ENCODE measurements at places on chromosomes 6 and 20.

GRCh38 chr6:22706651-22707050 is 137.3 kb downstream of the HDGFL1 start:
- DNase-seq, result no peak

- DNase-seq, result peak; percentile 90
Measured at GRCh38 chr6:125444006-125444923, 142.5 kb upstream of the HDDC2 start.

DNA sequence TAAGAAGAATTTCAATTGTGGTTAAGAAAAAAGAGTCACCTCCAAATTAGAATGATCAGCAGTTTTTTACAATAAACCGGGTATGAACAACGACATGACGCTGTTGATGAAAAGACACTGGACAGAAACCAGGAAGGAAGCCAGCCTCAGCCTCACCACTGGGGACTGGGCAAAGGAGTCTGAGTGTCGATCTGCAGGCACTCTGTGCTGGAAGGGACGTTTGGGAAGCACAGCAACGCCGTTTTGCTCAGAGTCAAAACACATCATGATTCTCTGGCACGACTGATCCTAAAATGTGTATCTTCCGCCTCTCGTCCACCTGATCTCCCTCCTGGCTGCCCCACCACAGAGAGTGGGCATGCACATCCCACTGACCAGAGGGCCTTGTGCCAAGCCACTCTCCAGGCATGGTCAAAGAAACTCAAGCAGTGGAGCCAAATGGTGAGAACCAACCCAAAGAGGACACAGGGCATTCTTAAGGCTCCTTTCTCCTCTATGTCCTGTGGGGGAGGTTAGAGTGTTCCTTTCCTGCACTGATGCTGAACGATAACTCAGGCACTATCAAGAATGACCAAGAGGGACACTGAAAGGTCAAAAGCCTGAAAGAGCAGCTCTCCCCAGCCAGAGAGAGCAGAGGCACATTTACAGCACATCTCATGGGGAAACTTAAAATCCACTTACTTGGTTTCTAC is 68.8 kb downstream of the AGPAT4 start:
- no peak for DNase-seq

DNA sequence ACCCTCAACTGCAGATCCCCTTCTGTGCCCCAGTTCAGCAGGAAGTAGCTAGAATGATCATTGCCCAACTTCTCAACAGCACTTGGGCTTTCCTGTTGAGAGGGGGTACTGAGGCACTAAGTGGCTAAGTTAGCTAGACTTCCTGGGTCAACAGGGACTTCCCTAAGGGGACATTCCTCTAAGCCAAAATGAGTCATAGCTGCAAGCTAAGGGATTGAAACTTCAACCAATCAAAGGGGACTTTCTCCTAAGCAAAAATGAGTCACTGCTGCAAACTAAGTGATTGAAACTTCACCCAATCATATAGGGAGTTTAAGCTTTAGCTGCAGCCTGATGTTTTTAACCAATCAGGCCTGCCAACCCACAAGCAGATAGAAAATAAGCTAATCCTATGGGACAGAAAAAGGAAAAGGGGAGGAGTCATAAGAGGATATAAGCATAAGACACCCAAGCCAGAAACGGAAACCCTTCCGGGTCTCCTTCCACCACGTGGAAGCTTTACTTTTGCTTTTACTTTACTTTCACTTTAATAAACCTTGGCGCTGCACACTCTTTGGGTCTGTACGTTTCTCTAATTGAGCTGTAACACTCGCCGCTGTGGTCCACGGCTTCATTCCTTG is 659.0 kb upstream of the HS3ST5 start:
- no peak for DNase-seq

DNA sequence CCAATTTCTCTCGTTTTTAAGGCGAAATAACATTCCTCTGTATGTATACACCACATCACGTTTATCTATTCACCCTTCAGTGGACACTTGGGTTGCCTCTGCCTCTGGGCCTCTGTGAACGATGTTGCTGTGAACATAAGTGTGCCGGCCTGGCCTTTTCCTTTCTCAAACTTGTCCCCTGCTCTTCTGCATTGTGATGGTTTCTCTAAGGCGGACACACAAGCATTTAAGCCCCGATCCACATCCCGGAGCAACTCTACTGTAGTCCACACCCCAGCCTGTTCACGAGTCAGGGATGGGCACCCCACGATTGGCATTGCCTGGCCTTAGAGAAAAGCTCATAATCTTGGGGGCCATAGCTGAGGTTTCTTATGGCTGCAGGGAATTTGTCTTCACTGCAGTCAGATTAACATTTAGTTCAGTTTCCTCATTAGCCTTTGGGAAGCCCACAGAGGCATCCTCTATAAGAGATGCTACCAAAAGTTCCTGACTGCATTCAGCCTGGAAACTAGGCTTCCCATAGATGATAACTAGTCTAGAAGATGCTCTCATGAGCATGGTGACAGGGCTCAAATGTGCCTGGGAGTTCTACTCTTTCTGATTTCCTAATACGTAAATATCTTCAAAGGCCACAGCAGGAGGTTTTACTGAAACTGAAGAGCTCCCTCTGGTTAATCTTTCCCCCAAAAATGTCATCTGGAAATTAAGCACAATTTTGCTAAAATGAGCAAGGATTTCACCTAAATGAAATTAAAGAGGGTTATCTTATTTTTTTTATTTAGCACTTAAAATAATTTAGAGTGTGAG is 762 bp downstream of the ZC3H12D start:
- DNase-seq, result no peak

GRCh38 chr6:11497881-11498280 is 39.7 kb upstream of the TMEM170B start:
- DNase-seq, result no peak

- no peak for DNase-seq
Measured at GRCh38 chr6:149463781-149464180, 21.0 kb downstream of the ZC3H12D start.

- no peak for DNase-seq
Measured at GRCh38 chr20:992801-993535, 9.1 kb downstream of the RSPO4 start.
